ENCODE measurements at places on chromosomes 13 and 19.

- no peak for DNase-seq
These were observed 21.1 kb downstream of the AP1M1 start for GRCh38 chr19:16218851-16219250.

DNA sequence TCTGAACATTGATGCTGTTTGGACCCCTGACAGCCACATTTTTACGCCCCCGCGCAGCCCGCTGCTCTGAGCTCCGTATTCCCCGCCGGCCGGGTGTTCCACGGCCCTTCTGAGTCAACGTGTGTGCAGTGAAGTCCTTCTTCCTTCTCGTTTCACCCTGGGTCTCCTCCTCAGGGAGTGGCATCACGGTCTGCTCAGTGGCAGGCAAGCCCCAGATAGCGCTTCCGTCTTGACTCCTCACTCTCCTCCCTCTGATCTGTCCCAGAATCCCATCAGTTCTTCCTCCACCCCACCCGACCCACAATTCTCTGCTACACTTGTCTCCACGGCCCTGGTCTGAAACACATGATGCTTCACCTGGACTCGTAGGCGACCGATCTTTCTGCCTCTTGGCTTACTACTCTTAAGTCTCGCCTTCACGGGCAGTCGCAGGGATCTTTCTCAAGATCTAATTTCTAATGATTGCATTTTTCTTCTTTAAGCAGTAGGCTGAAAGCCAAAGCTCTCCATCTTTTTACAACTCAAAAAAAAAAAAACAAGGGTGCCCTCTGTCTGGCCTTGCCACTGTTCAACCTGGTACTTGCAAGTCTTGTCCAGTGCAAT is 33.9 kb downstream of the CCNE1 start:
- DNase-seq: no peak

- DNase-seq: no peak
These were observed 438 bp downstream of the PRKCSH start for GRCh38 chr19:11435833-11436313.

- no peak for DNase-seq
These were observed 96.3 kb downstream of the EPSTI1 start for GRCh38 chr13:42895776-42896175.

DNA sequence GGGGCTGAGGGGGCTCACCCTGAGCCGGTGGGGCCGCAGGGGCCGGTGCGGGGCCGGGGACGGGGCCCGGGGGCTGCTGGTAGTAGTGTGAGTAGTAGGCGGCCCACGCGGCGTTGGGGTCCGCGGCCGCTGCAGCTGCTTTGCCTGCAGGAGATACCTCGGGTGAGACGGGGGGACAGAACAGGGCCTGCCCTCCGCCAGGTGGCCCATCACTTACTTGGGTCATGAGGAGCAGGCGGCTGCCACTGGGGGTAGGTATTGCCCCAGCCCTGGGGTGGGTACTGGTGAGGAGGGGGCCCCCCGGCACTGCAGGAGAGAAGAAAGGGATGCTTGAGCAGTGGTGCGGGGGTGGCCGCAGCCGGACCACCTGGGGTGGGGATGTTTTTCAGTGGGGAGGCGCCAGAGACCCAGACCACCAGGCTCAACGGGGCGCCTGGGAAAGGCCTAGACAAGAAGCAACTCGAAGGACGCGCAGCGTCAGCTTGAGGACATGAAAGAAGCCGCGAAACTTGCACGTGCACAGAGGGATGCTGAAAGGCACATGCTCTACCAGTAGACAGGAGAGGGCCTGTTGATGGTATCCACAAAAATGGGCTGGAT is 8.9 kb downstream of the KHSRP start:
- DNase-seq: no peak
